ENCODE measurements at places on chromosomes 4 and X.

DNA sequence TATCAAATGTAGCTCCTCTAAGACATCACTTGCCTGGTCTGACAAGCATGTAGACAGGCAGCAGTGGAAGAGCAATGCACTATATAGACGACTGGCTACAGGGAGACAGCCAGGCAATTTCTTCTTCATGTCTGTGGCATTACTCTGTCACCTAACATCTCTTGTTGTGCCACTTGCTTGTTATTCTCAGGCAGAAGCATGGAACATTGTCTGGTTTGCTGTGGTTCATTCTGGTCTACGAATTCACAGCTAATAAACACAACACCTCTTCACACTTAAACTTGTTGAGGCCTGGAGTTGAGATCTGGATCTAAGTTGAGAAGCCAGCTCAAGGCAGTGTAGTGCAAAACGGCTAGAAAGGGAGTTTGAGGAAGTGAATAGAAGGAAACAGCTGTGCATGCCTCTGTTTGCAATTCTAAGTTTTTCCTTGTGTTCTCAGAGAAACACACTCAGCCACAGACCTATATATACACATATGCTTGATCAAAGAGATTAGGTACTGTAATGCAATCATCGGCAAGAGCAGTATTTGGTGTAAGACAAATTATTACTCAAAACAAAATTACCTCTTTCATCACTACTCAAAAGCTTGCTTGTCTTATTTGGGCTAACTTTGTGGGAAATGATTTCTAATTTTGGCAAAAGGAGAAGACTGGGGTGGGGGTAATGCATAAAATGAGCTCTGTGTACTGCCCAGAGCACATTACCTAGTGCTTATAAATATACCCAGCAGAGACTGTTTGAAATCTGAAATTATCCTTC lies 243.8 kb downstream of the PPP3CA start:
- no peak for DNase-seq

DNA sequence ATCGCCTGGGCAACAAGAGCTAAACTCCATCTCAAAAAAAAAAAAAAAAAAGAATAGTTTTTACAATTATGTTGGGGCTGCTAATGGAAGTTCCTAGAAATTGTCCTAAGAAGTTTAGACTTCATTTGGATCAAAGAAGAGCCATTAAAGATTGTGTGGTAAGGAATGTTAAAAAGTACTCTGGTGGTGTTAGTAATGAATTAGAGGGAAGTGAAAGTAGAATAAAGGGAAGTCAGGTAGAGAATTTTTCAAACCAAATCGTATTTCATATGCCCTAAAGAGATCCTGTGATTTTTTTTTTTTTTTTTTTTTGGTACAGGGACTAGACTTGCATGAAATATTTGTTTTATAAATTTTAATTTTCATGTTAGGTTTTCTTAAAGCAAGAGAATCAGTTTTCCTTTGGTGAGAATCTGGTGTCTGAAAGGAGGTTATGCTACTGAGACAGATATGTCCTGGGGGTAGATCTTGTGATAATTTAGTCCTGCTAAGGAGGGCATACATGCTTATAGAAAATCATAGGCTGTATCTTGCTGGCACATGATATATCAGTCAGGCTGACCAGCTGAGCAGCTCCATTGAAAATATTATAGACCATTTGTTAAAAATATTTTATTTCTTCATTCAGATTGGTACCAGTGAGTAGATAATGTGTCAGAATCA lies 10.7 kb downstream of the SEC24B start:
- no peak for DNase-seq

DNA sequence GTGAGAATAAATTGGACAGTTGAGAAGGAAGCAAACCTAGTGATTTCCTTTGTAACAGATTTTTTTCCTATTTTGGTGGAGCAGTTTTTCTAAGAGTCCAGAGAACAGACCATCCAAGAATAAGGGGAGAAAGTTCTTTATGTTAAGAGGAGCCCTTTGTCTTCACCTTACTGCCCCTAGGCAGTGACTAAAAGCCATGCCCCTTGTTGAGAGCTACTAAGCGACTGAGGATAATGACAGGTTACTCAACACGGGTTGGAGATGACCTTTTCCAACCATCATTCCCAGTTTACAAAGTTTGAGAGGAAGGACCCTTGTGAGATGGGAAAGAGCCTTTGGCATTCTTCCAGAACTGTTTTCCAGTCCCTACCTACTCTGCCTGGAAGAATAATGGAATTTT lies 3.2 kb downstream of the CCDC160 start:
- no peak for DNase-seq

DNA sequence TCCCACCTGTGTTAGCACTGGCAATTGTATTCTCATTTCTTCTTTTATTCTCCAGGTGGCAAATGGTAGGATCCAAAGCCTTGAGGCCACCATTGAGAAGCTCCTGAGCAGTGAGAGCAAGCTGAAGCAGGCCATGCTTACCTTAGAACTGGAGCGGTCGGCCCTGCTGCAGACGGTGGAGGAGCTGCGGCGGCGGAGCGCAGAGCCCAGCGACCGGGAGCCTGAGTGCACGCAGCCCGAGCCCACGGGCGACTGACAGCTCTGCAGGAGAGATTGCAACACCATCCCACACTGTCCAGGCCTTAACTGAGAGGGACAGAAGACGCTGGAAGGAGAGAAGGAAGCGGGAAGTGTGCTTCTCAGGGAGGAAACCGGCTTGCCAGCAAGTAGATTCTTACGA lies 176.9 kb downstream of the PTTG2 start:
- no peak for DNase-seq

- DNase-seq = no peak
These were observed 33.7 kb upstream of the LIMCH1 start for GRCh38 chr4:41504167-41504818.

- DNase-seq = no peak
These were observed 7.2 kb upstream of the NEUROG2 start for GRCh38 chr4:112523008-112523721.

- no peak for DNase-seq
These were observed 9.8 kb upstream of the BCOR start for GRCh38 chrX:40107291-40108161.

DNA sequence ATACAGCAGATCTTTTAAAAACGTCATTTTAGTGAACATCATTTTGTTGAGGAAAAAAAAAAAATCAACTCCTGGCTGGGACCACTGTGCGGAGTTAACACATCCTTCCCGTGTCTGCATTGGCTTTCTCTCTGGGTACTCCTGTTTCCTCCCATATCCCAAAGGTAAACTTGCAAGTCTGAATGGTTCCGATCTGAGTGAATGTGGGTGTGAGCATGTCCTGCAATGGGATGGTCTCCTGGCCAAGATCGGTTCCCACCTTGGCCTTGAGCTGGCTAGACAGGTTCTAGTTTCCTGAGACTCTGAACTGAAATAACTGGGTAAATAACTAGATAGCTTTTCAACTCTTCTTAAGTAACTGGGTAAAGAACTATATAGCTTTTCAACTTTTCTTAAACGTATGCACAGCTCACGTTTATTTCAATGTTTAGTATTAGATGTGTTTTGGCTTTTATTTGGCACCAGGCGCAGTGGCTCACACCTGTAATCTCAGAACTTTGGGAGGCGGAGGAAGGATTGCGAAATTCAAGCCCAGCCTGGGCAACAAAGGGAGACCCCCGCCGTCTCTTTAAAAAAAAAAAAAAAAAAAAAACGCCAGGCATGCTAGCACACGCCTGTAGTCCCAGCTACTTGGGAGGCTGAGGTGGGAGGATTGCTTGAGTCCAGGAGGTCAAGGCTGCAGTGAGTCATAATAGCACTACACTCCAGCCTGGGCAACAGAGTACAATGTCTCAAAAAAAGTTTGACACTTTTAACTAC lies 14.0 kb downstream of the RBMX start:
- DNase-seq = no peak

- no peak for DNase-seq
These were observed 20.8 kb downstream of the LIN54 start for GRCh38 chr4:82989575-82990429.

GRCh38 chr4:185591679-185592141 lies 56.4 kb upstream of the PDLIM3 start:
- DNase-seq = no peak

DNA sequence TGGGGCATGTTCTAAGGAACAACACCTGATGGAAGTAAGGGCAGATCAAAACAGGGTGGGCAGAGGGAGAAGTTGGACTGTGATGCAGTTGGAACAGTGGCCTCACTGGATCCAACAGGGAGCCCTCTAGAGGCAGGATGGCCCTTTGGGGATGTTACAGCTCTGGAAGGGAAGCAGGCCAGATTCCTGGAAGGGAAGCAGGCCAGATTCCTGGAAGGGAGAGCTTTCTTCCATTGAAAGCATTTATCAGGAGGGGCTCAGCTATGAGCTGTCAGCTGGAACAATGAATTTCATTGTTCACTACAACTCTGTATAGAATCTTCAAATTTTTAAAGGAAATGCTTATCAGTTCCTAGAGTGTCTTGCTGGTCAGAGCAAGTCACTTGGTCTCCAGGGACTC lies 17.7 kb downstream of the IL15 start:
- no peak for DNase-seq

DNA sequence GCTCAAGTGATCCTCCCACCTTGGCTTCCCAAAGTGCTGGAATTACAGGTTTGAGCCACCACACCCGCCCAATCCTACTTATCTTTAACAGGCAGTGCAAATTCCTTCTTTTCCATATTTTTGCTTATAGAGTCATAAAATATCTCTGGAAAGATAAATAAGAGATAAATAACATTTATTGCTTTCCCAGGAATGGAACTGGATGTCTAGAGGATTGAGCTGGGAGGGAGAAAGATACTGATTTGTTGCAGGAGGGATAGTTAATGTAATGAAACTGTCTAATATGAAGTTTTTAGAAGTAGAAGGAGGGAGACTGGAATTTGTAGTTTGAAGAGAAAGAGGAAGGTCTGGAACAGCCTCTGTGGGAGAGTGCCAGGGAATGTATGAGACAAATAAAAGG lies 20.2 kb downstream of the ITGB1BP2 start:
- DNase-seq = no peak
